ENCODE measurements at places on chromosomes 3 and 15.

- no peak for DNase-seq
These were observed 498.7 kb downstream of the EPHA3 start for GRCh38 chr3:89606151-89606550.

DNA sequence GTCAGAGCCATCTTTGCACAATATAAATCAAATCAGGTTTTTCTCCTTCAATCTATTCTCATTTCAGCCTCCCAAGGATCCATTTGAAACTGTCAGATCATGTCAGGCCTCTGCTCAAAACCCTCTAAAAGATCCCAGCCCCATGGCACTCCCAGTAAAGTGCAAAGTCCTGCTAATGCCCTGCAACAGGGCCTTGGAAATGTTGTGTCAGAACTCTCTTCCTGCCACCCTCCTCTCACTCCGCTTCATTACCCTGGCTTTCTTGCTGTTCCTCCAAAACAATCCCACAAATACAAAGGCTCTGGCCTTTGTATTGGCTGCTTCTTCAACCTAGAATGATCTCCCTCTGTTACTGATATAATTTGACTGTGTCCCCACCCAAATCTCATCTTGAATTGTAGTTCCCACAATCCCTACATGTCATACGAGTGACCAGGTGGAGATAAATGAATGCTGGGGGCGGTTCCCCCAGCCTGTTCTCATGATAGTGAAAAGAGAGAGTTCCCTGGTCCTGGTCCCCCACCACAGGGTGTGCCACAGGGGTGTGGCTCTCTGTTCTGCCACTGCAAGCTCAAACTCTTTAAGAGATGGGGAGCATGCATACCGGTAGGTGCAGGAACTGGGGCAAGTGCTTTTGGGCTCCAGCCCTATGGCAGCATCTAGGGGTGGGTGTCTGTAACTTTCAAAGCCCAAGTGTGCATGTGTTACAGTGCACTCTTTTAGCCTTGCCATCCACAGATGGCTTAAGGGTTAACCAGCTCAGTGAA, 22.9 kb upstream of the TRA2B start:
- DNase-seq: no peak

DNA sequence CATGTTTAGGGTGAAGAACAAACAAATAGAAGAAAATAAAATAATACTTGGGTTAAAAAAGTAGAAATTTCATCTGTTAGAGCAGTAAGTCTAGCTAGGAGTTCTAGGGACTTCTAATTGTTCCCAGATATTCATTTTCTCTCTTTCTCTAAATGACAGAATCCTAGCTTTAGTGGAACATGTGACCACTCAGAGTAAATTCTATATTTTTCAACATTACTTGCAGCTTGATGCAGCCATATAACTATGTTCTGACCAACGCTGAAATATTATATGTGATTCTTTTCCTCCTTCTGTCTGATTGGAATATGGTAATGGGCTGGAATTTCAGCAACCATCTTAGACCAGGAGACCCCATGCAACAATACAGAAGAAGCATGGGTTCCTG, 8.1 kb downstream of the PTX3 start:
- DNase-seq: no peak

- no peak for DNase-seq
These were observed 184.0 kb upstream of the BCL6 start for GRCh38 chr3:187929112-187929816.

DNA sequence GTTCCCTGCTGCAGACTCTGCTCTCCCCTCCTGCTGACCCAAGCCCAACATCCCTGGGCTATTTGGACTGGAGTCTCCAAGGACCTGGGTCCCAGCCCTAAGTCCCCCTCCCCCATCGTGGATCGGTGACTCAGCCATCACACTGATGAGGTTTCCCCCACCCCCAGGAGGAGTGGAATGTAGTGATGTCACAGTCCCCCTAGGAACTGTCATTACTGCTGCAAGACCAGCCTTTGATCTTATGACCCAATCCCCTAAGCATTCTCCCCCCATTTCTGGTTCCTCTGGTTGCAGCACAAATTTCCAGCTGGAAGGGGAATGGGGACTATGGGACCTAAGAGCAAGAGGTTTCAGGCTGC, 63.4 kb upstream of the CSPG4 start:
- no peak for DNase-seq

DNA sequence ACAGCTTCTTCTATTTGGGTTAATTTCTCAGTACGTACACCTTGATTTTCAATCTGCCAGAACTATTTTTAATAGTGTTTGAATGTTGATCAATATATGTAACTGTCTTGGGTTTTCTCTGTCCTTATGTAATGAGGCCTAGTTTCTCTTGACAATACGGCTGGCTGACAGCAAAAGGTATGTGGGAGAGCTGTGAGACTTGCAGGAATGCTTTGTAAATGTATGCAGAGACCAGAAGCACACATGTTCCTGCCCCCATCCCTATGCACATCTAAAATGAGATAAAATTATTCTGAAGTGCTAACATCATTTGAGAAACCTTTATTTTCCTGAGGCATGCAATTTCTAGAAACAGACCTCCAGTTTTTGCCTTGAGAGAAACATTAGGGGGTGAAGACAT, 593.8 kb upstream of the GBE1 start:
- no peak for DNase-seq

GRCh38 chr15:40204100-40204499, 34.8 kb upstream of the PAK6 start:
- no peak for DNase-seq

DNA sequence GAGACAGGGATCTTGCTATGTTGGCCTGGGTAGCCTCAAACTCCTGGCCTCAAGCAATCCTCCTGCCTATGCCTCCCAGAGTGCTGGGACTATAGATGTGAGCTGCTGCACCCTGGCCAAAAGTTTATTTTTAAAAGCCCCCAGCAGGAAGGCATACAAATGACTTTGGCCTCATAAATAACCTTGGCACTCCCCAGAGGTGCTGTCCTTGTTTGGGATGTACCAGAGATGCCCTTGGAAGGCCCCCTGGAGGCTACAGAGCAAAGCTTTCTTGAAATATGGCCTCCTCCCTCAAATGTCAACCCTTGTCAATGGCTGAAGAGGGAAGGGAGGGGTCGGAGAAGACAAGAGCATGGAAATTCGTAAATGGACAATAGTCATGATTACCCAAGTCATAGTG, 14.0 kb upstream of the RTP3 start:
- no peak for DNase-seq

GRCh38 chr3:129365296-129366136, 62.9 kb downstream of the EFCAB12 start:
- no peak for DNase-seq

DNA sequence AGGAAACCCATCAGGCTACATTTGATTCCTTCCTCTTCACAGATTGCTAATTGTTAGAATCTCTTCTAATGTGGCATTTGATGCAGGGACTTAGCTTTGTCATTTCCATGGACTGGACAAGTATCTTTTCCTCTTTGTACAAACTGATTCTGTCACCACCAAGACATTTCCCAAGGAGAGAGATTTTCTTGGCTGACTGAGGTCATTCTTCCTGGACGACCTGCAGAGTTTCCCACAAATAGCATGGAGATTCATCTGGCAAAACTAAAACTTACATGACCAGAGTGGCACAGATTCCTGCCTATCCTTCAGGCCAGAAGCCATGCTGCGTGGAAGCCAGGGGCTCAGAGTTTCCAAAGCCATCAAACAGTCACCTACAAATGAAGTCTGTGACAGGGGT, 269.2 kb upstream of the LRTM1 start:
- DNase-seq: no peak

- no peak for DNase-seq
These were observed 370.7 kb upstream of the SLCO3A1 start for GRCh38 chr15:91482799-91483198.

GRCh38 chr3:115931581-115931980, 308.3 kb downstream of the GAP43 start:
- no peak for DNase-seq

- no peak for DNase-seq
These were observed 9.8 kb upstream of the RUVBL1 start for GRCh38 chr3:128133273-128133883.

DNA sequence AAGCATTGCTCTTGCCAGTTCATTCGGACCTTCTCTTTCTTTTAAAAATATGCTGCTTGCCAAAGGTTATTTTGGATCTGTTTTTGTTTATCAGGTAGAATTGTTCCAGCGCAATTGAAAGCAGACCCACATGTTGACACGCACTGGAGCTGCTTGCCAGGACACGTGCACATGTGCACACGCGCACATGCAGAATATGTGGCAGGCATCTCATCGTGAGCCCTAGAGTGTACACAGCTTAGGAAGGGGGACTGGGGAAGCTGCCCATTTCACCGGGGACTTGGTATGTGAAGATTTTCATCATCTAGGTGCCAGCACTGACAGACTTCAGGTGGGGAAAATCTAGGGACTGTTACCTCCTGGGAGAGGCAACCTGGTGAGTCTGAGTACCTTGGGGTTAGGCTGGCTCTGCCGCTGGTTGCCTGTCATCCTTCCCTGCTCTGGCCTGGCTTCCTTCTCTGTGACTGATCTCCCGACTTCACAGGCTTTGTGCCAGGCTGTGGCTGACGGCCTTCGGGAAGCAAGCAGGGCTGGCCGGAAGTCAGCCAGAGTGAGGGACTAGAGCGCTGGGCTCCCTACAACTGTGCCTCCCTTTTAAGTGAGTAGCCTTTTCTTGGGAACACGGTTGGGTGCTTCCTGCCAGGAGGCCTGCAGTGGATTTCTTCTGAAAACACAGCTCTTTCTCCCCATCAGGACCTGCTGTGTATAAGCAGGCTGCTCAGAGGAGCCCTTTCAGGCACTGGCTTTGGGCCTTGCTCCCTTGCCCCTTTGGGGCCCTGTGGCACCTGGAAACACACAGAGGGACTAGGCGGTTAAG, 129.3 kb downstream of the EEFSEC start:
- no peak for DNase-seq

- DNase-seq: no peak
These were observed 400.9 kb downstream of the TBL1XR1 start for GRCh38 chr3:176796371-176796770.

- DNase-seq: no peak
These were observed 6.5 kb upstream of the MYH15 start for GRCh38 chr3:108516881-108517280.

GRCh38 chr15:59303633-59304032, 69.0 kb downstream of the MYO1E start:
- no peak for DNase-seq

DNA sequence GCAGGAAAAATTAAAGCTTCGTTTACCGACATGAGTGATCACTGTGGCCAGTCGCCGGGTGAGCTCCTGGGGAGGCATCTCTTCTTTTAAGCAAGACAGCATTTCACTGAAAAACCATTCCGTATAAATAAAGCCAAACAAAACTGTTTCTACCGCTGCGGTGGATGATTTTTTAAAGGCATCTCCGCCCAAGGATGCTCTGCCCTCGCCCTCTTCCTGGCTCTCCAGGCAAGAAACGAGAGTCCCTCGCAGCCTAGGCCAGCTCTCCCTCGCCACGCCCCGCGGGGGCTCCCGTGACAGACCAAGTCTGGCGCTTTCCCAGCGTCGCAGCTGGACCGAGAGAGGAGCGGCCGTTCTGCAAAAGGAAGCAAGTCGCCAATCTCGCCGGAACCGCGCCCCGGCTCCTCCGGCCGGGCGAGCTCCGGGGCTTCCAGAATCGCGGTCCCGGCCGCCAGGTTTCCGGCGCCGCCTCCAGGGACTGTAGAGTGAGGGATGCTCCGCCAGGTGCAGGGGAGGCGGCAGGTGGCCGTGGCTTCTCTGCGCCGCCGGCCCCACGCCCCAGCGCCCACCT, 458 bp downstream of the MCF2L2 start:
- no peak for DNase-seq

DNA sequence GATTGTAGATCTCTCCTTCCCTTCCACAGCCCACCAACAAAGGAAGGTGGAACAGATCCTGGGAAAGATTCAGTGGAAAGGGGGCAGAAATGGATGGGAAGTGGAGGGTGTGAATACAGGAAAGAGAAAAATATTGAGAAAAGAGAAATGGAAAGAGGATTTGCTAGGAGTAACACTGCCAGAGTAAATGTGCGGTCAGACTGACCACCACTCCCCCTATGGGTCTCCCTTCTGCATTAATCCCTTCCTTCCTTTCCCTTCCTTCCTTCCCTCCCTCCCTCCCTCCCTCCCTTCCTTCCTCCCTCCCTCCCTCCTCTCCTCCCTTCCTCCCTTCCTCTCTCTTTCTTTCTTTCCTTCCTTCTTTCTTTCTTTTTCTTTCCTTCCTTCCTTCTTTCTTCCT, 12.0 kb upstream of the COMMD2 start:
- no peak for DNase-seq

DNA sequence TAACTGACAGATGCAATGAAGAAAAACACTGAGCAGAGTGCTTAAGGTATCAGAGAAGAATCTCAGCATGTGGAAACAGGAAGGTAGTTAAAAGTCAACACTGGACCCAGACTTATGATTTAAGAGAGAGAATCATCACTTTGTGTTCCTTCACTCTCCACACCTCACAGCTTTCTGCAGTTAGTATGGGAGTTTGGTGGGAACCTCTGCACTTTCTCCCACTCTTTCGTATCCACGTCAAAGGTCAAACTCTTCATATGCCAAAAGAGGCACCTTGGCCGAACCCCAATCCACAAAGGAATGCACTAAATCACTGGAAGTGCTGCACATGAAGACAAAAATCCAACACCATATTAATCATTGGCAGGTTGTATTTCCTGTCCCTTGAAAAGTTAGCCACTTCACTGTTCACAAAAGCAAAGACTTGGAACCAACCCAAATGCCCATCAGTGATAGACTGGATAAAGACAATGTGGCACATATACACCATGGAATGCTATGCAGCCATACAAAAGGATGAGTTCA, 361.2 kb downstream of the MAGI1 start:
- DNase-seq: no peak

GRCh38 chr3:425079-425478, 228.5 kb downstream of the CHL1 start:
- no peak for DNase-seq

- no peak for DNase-seq
These were observed 41.8 kb downstream of the KCNH8 start for GRCh38 chr3:19190126-19190525.

GRCh38 chr15:34314491-34315490, 22.8 kb downstream of the SLC12A6 start:
- DNase-seq: no peak

- no peak for DNase-seq
These were observed 75.4 kb downstream of the XXYLT1 start for GRCh38 chr3:195195321-195196209.

DNA sequence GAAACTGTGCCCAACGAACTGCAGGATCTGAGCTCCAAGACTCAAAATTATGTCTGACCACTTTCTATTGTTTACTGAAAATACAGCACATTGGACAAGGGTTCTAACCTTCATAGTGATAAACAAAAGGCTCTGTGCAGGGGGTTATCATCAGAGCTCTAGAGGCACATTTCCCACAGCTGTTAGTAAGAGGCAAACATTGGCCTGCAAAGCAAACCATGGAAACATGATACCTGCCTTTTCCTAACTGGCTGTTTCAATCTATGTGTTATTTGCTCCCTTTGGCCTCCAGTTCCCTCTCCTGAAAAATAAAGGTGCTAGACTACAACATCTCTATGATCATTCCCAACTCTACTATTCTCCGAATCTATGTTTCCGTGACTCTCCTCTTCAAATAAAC, 159.7 kb upstream of the ARHGEF26 start:
- DNase-seq: no peak

GRCh38 chr3:190903156-190903555, 40.7 kb upstream of the GMNC start:
- DNase-seq: no peak
